ENCODE measurements at places on chromosomes 7 and 10. TPM values are rescaled to one million over a fixed set of nuclear protein-coding genes. Genes with fewer than 3 reads are reported as not detected.

DNA sequence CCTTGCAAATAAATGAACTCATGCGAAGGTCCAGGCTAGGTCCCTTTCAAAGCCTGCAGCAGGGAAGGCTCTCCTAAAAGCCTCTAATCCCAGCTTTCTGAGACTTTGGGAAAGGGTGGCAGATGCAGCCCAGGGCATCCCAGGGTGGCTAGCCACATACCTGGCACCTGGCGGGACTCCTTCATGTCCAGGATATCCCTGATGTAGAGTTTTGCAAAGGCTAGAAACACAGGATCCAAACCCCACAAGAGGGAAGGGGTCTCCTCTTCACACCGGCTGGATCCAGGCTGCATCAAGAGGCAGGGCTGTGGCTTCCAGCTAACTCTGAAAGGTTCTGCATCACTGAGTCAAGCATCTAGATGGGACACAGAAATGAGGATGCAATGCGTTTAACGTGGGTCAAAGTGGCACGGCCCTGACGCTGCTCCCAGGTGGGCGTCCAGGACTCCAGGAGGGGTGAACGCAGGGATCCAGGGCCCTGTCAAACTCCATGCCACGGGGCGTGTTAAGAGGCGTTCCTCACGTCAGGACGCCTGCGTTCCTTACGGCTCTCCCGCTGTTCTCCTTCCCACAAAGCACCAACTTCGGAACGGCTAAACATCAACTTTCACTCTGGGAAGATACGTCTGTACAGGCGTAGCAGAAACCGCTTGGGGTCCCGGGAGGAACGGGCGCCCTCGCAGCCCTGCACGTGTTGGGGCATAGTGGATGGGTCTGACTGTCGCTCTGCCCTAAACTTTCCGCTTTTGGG is 507 bp downstream of the STN1 start:
- DNase-seq: no peak

DNA sequence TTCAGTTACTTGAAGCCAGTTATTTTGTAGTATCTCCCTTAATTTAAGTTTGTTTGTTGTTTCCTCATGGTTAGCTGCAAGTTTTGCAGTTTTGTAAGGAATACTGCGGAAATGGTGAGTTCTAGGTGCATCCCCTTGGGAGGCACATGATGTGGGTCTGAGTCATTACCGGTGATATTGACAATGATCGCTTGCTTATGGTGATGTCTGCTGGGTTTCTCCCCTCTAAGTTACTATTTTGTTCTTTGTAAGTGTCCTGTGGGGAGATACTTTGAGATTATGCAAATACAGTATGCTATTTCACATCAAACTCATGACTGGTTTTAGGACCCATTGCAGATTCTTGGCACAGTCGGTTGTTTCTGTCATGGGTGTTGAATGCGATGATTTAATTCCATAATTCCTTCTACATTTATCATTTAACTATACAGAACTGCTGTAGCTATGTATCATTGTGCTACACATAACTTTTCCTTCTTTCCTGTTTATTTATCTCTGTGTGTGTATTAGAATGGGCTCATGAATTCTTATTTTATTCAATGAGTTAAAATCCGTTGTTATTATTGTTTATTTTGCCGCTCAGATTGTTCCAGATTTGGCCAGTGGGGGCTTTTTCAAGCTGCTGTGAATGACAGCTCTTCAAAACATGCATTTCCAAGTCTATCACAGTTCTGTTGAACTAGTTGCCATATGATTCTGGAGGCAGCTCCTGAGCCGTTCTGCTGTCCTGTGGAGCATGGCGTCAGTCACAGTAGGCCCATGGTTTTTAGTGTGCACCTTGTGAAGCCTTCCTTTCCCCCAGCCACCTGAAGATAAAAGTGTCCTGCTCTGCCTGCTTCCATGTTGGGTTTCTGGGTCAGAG is 18.4 kb downstream of the TSPAN14 start:
- no peak for DNase-seq

DNA sequence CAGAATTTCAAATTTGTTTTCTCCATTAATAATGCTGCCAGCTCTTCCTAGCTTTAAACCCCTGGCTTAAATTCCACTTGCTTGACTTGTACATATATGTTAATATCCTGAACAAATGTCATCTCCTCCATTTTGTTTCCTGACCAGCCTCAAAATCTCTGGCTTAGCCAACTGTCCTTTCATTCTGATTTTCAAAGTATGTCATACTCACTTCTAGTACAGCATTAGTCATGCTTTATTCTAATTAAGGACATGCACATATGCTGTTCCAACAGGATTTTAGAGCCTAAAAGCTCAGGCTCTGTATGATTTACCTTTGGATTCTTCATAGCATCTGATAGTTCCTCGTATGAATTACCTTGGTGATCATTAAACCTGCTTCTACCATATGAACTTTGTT is 158.3 kb downstream of the ZNF438 start:
- no peak for DNase-seq

GRCh38 chr7:146405737-146406136 is 289.1 kb downstream of the CNTNAP2 start:
- DNase-seq: no peak

DNA sequence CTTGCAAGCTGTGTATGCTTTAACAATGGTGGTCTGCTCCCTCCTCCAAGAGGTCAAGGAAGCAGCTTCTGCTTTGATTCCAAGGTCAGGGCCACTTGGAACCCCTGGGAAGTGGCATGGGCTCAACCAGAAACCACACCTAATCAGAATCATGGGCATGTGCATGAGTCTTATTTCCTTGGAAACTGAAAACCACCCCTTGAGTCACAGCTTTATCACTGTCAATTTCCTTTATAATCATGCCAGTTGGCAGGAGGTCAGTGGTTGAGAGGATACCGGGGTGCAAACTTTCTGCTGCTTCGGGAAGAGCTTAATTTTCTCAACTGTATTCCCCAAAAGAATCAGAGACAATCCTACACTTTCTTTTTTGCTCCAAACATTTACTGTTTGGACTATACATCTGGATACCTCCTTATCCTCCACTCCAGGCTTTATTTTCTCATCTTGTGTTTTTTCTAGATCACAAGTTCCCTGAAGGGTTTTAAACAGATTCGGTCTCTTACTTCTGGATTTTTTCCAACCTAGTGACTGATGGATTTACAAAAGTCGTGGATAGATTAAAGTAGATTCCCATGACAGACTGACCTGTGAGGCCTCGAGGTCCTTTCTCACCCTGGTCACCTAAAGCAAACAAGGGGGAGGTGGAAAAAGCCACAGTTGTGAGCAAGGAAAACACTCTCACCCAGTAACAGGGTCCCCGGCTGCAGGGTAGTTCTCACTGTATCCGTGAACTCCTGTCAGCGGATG is 36.0 kb downstream of the COL17A1 start:
- no peak for DNase-seq

SKIDA1 gene
- 0.72 TPM for total RNA-seq

DYNC1I1 gene
- total RNA-seq: not detected
